ENCODE measurements at places on chromosomes 13 and 19. TPM values are rescaled to one million over a fixed set of nuclear protein-coding genes. Genes with fewer than 3 reads are reported as not detected.

The CFD gene
- 19.0 TPM for total RNA-seq

The PLPPR2 gene
- total RNA-seq: 10.5 TPM

The CILP2 gene
- total RNA-seq: 0.15 TPM

The TINCR gene
- total RNA-seq: 3.4 TPM

The ZNF528 gene
- not detected for total RNA-seq

The TSC22D1 gene
- 100 TPM for total RNA-seq

The COL4A2 gene
- total RNA-seq: 136 TPM

The NBEA gene
- 2.1 TPM for total RNA-seq

The SPRED3 gene
- 3.1 TPM for total RNA-seq

The MBD3L2 gene
- total RNA-seq: not detected

The IZUMO1 gene
- not detected for total RNA-seq

The PSG11 gene
- not detected for total RNA-seq

The NRTN gene
- total RNA-seq: 0.68 TPM

The EBI3 gene
- total RNA-seq: 2.7 TPM

The RFX1 gene
- total RNA-seq: 7.2 TPM

The SGCG gene
- not detected for total RNA-seq

The PRSS57 gene
- 0.09 TPM for total RNA-seq

The GAS6 gene
- 6.4 TPM for total RNA-seq

Measured in A549 treated with DMSO at 1 μM for 4 hours (cell line).